Stimulated activated CD4-positive, alpha-beta T cell treated with anti-CD3 and anti-CD28 coated beads, Interleukin-12 subunit alpha, Interleukin-12 subunit beta, amount 100 ng/mL, for 48 hours (primary cell): ENCODE measurements at places on chromosomes 5 and 9.
A peak's percentile ranks its signal among the peaks of the same experiment; 100 is the strongest.

- DNase-seq = no peak
These were observed 81.9 kb downstream of the RAPGEF1 start for GRCh38 chr9:131657940-131658339.

- DNase-seq = no peak
These were observed 150 bp downstream of the SNX30 start for GRCh38 chr9:112750764-112751055.

- no peak for DNase-seq
These were observed 492.2 kb downstream of the ENC1 start for GRCh38 chr5:74148321-74148720.

- DNase-seq = no peak
These were observed 49.0 kb downstream of the STOM start for GRCh38 chr9:121321016-121321503.

- no peak for DNase-seq
These were observed 93.6 kb downstream of the CDK5RAP2 start for GRCh38 chr9:120486347-120486746.

GRCh38 chr5:20017021-20017420, 29.0 kb upstream of the CDH18 start:
- DNase-seq = no peak

DNA sequence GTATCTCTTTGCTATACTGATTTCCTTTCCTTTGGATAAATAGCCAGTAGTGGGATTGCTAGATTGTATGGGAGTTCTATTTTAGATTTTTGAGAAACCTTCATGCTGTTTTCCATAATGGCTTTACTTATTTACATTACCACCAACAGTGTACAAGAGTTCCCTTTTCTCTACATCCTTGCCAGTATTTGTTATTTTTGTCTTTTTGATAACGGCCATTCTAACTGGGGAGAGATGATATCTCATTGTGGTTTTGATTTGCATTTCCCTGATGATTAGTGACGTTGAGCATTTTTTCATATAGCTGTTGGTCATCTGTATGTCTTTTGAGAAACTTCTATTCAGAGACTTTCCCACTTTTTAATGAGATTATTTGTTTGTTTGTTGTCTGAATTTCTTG, 25.8 kb downstream of the NADK2 start:
- DNase-seq = no peak

DNA sequence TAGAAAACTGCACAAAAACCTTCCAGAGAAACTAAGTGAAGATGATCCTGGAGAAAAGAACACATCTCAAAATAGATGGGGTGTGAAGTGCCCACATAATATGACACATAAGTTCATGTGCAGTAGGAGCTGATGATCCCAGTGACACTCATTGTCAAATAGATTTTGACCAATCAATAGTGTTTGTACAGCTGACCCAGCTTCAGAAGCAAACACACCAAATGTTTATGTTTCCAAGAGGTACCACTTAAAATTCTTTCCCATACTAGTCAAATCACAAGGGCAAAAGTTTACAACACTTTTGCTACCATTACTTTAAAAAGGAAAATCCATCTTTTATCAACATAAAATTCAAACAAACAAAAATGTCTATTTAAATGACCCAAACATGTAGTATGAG, 175.0 kb downstream of the MLLT3 start:
- DNase-seq = no peak

- peak; percentile 49 for DNase-seq
These were observed 40.2 kb downstream of the RCL1 start for GRCh38 chr9:4832786-4833579.

- no peak for DNase-seq
These were observed 92.1 kb downstream of the PBX3 start for GRCh38 chr9:125839317-125839716.

DNA sequence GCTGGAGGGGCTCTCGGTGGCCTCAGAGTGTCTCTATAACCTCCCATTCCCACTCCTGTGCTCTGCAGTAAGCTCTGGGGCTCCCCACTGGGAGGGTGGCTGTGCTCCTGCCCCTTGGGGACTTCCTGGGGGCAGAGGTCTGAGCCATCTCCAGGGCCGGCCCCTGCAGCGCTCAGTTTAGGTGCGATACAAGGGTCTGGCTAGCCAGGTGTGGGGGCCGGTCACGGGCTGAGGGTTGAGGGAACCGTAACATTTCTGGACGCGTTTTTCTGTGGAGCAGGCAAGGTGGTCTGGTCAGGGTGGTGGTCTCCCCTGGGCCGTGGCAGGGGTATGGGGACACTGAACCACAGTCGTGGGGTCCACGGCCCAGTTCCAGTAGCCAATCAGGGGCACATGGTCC, 38.0 kb upstream of the SLC6A19 start:
- no peak for DNase-seq

GRCh38 chr9:116067566-116067965, 86.0 kb upstream of the PAPPA start:
- DNase-seq = no peak

DNA sequence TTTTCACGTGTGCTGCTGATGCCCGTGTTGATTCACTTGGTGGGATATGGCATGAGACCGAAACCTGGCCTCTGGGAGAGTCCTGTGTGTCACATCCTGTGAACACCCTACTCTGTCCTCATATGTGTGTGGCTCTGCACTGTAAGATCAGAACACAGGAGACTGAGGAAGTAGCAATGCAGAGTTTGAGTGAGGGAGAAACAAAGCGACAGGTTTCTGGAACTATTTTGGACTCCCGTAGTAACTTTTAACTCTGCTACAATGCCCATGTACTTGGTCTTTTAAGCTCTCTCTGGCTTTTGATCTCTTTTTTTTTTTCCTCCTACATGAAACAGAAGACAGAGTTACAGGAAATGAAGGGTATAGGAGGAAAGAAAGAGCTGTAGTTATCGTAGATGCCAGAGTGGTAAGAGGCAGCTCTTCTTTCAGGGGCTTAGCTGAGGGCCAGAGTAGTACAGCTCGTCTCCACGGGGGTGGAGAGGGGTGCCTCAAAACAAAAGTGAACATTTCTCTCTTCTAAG, 26.6 kb downstream of the GRAMD2B start:
- DNase-seq = peak; percentile 58

GRCh38 chr5:116387738-116388137, 186.9 kb downstream of the SEMA6A start:
- DNase-seq = no peak

- DNase-seq = no peak
These were observed 25.7 kb downstream of the DPYSL3 start for GRCh38 chr5:147483961-147484707.

DNA sequence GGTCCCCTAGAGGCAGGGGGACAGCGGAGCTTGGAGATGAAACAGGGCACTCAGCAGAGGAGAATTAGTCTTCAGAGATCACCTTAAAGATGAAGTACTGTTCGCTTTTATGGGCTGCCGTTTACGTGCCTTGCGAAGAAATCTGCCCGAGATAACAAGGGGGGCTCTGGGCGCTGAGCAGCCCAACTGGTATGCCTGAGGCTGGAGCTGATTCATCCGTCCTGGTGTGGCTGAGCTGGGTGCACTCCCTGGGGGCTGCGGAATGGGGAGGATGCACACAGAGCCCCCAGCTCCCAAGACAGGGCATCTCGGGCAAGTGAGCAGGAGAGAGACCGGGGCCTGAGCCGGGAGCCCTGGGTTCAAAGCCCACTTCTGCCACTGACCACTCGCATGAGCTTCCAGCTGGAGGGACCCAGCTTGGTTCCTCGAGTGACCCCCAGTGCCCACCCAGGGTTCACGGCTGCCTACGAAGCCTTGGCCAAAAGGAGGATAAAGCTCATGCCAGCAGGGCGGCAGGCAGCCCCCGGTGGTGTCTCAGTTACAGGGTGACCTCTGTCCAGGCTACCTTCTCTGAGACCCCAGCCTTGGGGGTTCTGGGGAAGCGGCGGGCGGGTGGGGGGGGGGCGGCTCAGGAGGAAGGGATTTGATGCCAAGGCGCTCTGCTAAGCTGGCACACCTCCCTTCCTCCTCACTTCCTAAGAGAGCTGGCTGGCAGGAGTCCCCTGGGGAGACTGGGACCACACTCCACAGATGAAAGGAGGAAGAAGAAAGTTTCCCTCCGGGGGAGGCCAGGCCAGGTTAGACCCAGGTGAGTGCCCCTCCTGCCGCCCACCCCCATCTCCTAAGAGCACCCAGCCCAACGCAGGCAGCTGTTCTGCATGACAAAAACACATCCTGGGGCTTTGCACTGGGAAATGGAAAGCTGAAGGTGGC, 5.7 kb downstream of the FIBCD1 start:
- DNase-seq = no peak

DNA sequence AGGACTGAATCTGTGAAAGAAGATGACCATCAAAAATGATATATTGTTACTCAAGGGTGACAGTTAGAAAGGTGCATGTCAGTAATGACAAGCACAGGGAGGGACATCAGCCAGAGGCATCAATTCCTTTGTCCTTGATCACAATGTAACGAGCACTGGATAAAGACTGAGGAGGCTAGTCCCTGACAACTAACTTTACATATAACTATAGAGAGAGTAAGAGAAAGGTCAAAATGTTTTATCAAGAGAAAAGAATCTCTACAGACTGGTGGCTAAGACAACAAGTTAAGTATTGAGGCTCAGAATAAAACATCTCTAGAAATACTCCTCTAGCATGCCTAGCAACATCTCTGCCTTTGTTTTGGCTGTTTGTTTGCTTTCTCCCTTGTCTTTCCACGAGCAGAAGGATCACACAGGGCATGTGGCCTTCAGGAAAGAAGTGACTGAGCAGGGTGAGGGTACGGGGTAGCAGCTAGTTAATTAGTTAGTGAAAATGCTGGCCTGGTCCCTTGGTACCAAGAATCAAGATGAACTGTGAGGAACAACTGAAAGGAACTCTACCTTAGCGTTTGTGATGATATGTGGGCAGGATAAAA, 724.1 kb upstream of the MEF2C start:
- no peak for DNase-seq

DNA sequence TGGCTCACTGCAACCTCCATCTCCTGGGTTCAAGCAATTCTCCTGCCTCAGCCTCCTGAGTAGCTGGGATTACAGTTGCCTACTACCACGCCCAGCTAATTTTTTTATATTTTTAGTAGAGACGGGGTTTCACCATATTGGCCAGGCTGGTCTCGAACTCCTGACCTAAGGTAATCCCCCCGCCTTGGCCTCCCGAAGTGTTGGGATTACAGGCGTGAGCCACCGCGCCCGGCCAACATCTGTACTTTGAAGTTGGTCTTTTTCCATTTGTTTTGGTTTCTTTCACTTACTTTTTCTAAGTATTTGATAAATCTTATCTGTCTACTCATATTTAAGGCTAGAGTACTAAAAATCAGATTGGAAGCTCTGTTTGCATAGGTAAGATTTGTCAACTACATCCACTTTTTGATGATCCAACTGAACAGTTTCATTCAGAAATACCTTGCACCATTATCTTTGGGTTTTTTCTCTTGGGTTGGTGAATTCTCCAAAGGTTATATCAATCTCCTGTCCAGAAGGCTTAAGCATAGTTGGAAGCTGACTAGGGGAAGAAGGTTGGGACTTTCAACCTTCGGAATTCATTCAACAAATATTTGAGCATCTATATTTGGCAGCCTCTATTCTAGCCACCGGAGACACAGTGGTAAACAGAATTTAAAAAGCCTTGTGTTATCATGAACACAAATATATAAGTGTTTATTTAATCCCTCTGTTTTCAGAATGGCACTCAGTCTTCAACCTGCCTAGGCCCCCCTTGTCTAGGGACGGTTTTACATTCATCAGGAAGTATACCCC, 489.1 kb downstream of the RAB3C start:
- DNase-seq = no peak

DNA sequence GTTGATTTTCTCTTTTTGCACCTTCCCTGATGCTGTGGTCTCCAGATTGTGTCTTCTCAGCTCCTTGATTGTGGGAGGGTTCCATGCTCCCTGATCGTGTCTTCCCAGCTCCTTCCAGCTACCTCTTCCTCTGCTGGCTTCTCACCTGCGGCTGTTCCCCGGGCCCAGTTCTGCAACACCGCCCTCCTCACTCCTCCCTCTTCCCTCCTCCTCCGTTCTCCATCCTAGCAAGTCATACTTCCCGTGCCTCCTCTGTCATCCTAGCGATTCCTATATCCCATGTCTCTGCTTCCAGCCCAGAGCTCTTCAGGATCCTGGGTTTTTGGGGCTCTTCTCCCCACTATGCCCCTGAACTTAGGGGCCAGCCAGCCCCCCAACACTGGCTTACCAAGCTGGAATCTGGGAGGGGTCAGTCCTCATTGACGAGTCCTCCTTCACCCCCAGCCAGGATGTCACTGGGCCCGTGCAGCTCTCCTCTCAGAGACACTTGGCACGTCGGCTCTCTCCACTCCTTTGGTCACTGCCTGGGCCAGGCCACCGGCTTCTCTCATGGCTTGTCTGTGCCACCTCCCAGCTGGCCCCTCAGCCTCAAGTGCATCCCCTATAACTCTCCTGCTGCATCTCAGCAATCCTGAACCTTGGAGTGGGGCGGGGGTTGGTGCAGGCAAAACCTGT, 255.4 kb upstream of the MVB12B start:
- DNase-seq = no peak

DNA sequence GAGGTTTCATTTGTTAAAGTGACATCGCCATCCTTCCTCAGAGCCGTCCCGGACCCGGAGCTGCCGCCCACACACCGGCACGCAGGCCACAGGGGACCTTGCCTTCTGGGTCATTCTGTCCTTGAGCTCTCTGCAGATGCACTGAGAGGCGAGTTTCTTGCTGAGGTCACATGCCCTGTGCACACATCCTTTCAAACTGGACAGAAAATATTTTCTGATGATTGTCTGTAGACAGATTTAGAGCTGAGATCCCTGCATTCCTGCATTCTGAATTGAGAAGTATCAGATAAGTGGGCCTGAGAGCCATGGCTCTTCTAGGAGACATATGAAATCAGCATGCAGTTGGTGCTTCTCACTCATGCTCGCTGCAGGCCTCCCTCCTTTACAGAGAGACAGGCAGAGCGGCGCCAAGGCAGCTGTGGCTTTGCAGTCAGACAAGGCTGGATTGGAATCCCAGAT, 25.4 kb downstream of the BOD1 start:
- no peak for DNase-seq

- DNase-seq = no peak
These were observed 93.6 kb upstream of the PTPN3 start for GRCh38 chr9:109591691-109592090.

DNA sequence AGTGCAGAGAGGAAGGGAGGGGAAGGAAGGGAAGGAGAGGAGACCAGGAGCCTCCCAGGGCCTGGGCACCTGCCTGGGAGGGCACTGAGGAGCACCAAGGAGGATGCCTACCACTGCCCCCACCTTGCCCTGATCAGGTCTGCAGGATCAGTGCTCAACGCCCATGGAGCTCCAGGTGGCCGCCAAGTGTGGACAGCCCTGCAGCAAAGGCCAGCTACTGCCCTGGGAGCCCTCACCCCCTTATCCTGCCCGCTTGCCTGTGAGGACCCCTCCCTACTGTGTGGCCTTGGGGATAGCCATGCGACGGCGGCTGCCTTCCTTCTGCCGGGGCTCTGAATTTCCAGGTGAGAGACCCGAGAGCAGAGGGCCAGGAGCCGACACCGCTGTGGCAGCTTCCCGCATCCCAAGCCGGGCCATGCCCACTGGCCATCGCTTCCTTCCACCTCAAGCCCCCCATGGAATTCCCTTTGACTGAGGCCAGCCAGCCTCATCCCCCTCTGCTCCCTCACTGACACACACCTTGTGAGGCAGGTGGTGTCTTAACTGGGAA, 12.4 kb downstream of the ADAMTS2 start:
- DNase-seq = no peak

- DNase-seq = no peak
These were observed 23.6 kb downstream of the TPD52L3 start for GRCh38 chr9:6351737-6352136.
